Activated CD4-positive, alpha-beta T cell treated with anti-CD3 and anti-CD28 coated beads, Interleukin-2, amount 10 ng/mL, durations not matched to agents 7 days and 5 days (primary cell): ENCODE measurements at places on chromosomes 4 and X. TPM values are rescaled to one million over a fixed set of nuclear protein-coding genes. Genes with fewer than 3 reads are reported as not detected.

- no peaks in the 10 kb centered on the region for H3K4me1 ChIP-seq
- no peaks in the 10 kb centered on the region for H3K27me3 ChIP-seq
- no peak overlapping the region for H3K27ac ChIP-seq
- no peak for DNase-seq
- no peaks in the 10 kb centered on the region for H3K36me3 ChIP-seq
- H3K4me3 ChIP-seq, result no peak overlapping the region
Observed at GRCh38 chrX:106170318-106170717, 2.2 kb downstream of the PWWP3B start.

The KCND1 gene
- 2.9 TPM for total RNA-seq

GRCh38 chr4:7006411-7006810 is 36.8 kb upstream of the TADA2B start:
- peaks cover 5% of the 10 kb centered on the region for H3K4me1 ChIP-seq
- peaks cover 61% of the 10 kb centered on the region for H3K36me3 ChIP-seq
- H3K27me3 ChIP-seq, result no peaks in the 10 kb centered on the region
- no peak overlapping the region for H3K27ac ChIP-seq

DNA sequence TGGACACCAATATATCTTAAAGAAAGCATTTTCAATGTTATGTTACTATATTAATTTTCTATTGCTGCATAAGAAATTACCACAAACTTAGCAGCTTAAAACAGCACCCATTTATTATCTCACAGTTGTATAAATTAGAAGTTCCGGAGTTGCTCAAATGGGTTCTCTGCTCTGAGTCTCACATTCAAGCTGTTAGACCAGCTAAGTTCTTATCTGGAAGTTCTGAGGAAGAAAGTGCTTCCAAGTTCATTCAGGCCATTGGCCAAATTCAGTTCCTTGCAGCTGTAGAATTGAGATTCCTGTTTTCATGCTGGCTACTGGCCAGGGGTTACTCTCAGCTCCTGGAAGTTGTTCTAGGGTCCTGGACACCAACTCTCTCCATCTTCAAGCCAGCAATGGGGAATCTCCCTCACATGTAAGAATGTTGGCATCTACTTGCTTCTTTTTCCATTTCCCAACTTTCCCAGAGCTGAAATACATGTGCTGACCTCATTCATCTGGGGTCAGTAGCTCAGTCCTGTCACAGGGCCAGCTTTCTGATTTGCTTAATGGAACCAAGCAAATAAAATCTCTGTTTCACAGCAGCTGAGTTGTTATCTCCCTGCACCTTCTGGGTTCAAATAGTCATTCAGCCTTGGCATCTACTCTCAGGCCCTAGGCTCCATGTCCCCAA is 99.6 kb upstream of the INTU start:
- no peak overlapping the region for H3K4me3 ChIP-seq
- no peaks in the 10 kb centered on the region for H3K4me1 ChIP-seq
- DNase-seq, result no peak

DNA sequence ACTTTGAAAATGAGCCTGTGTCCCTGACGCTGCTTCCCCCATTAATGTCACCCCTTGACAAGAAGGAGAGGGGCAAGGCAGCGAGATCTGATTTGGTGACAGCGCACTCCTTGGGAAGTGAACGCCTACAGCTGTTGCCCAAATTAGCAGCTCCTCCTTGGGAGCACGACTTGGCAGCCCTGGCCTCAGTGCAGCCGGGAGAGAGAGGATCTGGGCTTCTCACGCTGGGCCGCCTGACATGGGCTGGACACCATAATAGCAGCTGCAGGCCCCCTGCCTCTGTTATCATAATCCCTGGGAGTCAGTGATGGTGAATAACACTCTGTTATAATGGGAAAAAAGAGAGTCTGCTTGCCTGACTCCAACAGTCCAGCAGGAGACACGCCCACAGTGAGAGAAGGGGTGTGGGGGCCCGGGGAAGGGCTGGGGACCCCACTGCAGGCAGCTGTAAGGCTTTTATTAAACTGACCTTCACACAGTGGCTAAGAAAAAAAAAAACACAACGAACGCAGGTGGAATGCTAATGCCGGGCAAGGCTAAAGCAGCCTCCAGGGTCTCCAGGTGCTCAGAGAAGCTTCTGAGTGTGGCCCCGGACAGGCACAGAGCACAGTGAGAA is 73.3 kb downstream of the PSAPL1 start:
- no peaks in the 10 kb centered on the region for H3K27me3 ChIP-seq
- H3K27ac ChIP-seq, result no peak overlapping the region
- no peak for DNase-seq
- no peaks in the 10 kb centered on the region for H3K4me1 ChIP-seq

- no peak for DNase-seq
- no peaks in the 10 kb centered on the region for H3K4me1 ChIP-seq
- H3K27me3 ChIP-seq, result no peaks in the 10 kb centered on the region
Observed at GRCh38 chrX:141278306-141278705, 36.0 kb upstream of the SPANXC start.

- H3K27ac ChIP-seq, result no peak overlapping the region
- no peak overlapping the region for H3K4me3 ChIP-seq
- no peak for DNase-seq
- no peaks in the 10 kb centered on the region for H3K27me3 ChIP-seq
- no peaks in the 10 kb centered on the region for H3K4me1 ChIP-seq
- H3K36me3 ChIP-seq, result no peaks in the 10 kb centered on the region
Observed at GRCh38 chr4:98210281-98210680, 50.9 kb upstream of the RAP1GDS1 start.

DNA sequence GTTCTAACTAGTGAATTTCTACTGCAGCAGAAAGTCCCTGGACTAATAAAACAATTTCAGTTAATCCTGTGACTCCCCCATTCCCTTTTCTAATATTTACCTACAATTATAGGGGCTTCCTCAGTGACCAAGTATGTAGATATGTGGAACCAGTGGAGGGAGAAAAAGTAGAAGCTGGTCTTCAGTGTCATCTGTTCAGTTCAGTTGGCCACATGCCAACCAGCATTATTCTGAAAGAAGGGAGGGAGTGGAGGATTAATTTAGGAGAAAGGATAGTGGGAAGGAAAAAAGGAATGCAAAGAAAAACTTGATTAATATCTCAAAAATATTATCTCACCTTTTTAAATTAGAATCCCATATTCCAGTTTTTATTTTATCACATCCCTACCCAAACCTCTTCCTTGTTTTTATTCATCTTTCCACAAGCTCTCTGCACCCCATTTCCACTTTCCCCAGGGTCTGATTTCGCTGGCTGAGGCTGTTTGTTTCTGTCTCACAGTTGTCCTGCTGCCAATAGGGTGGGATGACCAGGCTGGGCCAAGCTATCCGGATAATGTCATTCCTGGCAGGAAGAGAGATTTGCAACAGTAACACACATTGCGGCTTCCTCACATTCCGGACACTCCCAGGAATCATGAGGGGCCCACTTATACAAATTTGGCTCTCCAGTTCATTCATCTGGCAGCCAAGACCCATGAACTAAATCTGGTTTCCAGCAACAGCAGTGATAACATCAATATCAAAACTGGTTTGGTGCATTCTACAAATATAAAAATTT is 24.6 kb upstream of the ANTXR2 start:
- no peak overlapping the region for H3K27ac ChIP-seq
- no peak overlapping the region for H3K4me3 ChIP-seq
- peaks cover 4% of the 10 kb centered on the region for H3K4me1 ChIP-seq
- no peak for DNase-seq
- no peaks in the 10 kb centered on the region for H3K36me3 ChIP-seq

DNA sequence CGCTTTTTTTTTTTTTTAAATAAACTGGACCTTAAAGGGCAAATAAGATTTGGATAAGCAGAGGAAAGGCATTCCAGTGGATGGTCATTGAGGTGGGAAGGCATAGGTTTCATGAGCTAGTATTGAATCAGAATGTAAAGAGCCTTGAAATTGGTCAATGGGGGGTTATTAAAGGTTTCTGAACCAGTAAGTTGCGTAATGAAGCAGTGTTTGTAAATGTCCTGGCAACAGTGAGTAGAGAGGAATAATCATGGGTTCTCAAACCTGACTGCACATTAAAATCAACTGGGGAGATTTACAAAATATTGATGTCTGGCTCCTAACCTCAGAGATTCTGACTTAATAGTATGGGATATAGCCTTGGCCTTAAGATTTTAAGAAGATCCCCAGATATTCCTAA is 23.2 kb upstream of the AMOT start:
- no peak overlapping the region for H3K4me3 ChIP-seq
- no peaks in the 10 kb centered on the region for H3K36me3 ChIP-seq
- no peaks in the 10 kb centered on the region for H3K27me3 ChIP-seq
- H3K27ac ChIP-seq, result no peak overlapping the region
- no peak for DNase-seq
- H3K4me1 ChIP-seq, result no peaks in the 10 kb centered on the region

DNA sequence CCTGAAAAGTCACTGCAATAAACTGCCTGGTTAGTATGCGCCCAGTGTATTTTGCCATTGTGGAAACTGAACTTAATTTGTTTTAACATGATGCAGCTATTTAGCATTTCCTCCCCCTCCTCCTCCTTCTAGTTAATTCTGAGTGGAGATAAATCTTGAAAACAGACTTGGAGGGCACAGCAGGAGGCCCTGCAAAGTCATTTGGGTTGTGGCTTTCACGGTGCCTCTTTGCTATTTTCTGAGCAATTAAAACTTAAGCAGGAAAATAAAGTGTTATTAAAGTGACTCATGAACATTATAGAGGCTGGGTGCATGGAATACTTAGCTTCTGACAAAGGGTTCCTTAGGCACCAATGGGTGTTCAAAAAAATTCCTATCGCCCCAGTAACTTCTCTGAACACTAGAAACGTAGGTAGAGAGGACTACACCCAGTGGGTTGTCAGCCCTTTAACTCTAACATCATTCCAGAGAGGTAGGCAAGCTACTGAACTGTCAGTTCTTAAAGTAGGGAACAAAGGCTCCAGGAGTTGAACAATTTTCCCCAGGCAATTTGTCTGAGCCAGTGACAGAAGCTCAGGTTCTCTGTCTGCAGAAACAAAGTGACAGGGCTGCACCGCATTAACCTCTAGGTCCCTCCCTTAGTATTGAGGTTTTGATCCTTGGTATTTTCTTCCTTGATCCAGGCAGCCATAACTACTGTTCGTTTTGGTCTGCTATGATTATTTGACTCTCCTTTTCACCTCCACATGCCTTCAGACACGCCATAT is 158.3 kb upstream of the KIT start:
- no peak overlapping the region for H3K4me3 ChIP-seq
- H3K36me3 ChIP-seq, result no peaks in the 10 kb centered on the region
- H3K4me1 ChIP-seq, result no peaks in the 10 kb centered on the region
- no peaks in the 10 kb centered on the region for H3K27me3 ChIP-seq
- DNase-seq, result no peak
- no peak overlapping the region for H3K27ac ChIP-seq

DNA sequence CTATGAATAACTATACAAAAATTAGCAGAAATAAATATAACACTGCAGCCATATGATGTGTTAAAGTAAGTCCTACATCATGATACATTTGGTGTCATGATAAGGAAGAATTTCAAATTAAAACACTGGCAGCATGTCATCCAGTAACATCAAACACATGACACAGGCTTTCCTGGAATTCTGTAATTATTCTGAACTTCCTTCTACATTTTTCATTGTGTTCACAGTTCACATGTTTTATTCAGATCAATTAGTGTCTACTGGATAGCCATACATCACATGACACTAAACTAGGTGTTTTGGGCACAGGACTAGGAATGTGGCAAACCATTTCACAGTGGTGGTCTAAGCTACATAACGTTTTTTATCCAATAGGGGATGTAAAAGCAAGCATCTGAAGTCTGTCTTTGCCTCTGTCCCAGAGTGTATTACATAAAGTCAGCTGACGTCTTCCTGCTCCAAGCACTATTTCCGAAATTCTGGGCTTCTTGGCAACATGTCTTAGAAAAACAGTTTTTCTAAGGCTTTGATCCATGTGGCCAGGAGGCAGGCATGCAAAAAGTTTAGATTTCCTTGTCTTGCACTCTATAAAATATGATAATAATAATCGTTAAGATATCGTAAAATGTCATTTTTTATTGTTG is 707.9 kb downstream of the CENPC start:
- H3K27me3 ChIP-seq, result no peaks in the 10 kb centered on the region
- no peaks in the 10 kb centered on the region for H3K4me1 ChIP-seq
- no peaks in the 10 kb centered on the region for H3K36me3 ChIP-seq
- no peak overlapping the region for H3K4me3 ChIP-seq
- DNase-seq, result no peak
- H3K27ac ChIP-seq, result no peak overlapping the region

The ADH1B gene
- total RNA-seq, result not detected

The CYP4V2 gene
- total RNA-seq, result 16.8 TPM

The ITGB1BP2 gene
- total RNA-seq, result 4.4 TPM

GRCh38 chr4:186936496-186937375 is 213.1 kb upstream of the FAT1 start:
- DNase-seq, result no peak
- H3K27ac ChIP-seq, result no peak overlapping the region
- no peaks in the 10 kb centered on the region for H3K27me3 ChIP-seq
- H3K36me3 ChIP-seq, result no peaks in the 10 kb centered on the region
- H3K4me3 ChIP-seq, result no peak overlapping the region

- DNase-seq, result no peak
- H3K4me3 ChIP-seq, result no peak overlapping the region
- H3K27ac ChIP-seq, result no peak overlapping the region
- H3K4me1 ChIP-seq, result no peaks in the 10 kb centered on the region
- no peaks in the 10 kb centered on the region for H3K36me3 ChIP-seq
- H3K27me3 ChIP-seq, result no peaks in the 10 kb centered on the region
Observed at GRCh38 chr4:127151941-127152340, 480.8 kb upstream of the INTU start.

GRCh38 chr4:62161446-62161845 is 961.3 kb downstream of the ADGRL3 start:
- no peaks in the 10 kb centered on the region for H3K36me3 ChIP-seq
- no peaks in the 10 kb centered on the region for H3K27me3 ChIP-seq
- DNase-seq, result no peak
- H3K4me3 ChIP-seq, result no peak overlapping the region

- H3K27me3 ChIP-seq, result no peaks in the 10 kb centered on the region
- DNase-seq, result no peak
- H3K4me1 ChIP-seq, result peaks cover 12% of the 10 kb centered on the region
- H3K36me3 ChIP-seq, result peaks cover 1% of the 10 kb centered on the region
- no peak overlapping the region for H3K4me3 ChIP-seq
- H3K27ac ChIP-seq, result no peak overlapping the region
Observed at GRCh38 chr4:56727150-56727549, 46.1 kb upstream of the HOPX start.

The MSL3 gene
- 74.5 TPM for total RNA-seq

DNA sequence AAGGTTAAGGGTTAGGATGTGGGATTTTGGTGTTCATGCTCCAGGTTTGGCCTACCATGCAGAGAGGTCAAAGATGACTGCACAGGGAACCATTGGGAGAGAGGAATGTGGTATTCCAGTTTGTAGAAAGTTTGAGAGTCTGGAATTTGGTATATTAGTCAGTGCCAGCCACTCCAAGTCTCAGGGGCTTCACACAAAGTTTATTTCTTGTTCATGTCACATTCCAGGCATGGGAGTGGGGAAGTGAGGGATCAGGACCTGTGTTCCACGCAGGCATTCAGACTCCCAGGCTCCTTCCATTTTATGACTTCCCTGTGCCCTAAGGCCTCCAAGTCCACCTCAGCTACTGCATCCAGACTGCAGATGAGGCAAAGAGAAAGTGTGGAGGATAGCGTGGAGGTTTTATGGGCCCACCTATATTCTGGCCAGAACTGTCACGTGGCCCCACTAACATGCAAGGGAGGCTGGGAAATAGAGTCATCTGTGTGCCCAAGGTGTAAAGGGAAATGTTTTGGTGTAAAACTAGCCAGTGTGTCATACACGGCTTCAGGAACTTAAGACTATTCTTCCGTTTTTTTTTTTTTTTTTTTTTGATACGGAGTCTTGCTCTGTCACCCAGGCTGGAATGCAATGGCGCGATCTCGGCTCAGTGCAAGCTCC is 140.6 kb upstream of the SCML1 start:
- H3K36me3 ChIP-seq, result no peaks in the 10 kb centered on the region
- H3K27ac ChIP-seq, result no peak overlapping the region
- no peak overlapping the region for H3K4me3 ChIP-seq
- peaks cover 15% of the 10 kb centered on the region for H3K4me1 ChIP-seq
- no peak for DNase-seq
